ENCODE measurements at places on chromosomes 16 and 17.

- peak; percentile 67 for DNase-seq
Observed at GRCh38 chr17:37361543-37361942, 14.2 kb upstream of the C17orf78 start.

DNA sequence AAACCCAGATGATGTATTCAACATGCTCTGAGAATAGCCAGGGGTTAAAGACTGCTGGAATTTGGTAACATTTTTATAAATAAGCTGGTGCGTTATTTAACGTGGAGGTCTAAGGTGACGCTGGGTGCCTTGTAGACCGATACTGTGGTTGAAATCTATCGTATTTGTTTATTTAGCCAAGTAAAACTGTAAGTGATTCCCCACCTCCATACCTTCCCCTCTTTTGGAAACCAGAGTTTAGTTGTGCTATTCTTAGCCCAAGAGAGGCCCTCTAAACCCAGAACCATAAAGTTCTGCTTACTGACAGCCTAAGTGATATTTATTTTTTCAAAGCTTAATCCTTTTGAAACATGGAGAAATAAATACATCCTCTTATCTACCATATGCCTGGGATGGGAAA lies 744.5 kb downstream of the WWOX start:
- DNase-seq: no peak

DNA sequence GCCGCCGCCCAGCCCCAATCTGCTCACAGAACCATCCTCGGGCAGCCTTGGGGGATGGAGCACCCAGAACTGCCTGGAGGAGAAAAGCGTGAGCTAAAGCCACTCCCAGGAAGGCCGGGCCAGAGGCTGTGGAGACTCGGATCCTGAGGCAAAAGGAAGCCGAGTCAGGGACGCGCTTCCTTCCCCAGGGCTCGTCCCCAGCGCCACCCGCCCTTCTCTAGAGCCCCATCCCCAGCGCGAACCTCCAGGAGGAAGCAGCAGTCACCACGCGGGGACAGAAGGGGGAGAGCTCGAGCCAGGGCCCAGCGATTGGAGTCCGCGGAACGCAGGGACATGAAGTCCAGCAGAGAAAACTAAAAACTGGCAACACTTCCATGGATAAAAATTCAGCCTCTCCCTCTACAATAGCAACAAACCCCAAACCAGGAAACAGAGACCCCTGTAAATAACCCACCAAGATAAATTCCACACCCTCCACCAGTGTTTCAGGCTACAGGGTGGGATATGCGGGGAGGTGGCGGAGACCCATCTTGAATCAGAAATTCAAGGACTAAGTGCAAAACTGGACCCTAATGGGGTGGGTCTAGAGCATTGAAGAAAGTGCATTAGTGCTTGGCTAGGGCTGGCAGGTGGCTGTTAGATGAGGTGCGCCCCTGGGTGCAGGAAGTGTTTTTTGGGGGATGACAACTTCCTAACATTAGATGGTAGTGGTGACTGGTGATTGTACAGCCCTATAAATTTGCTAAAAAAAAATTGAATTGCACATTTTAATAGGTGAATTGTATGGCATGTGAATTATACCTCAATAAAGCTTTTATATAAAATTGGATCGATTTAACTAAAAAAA lies 116.1 kb upstream of the METRNL start:
- DNase-seq: no peak

DNA sequence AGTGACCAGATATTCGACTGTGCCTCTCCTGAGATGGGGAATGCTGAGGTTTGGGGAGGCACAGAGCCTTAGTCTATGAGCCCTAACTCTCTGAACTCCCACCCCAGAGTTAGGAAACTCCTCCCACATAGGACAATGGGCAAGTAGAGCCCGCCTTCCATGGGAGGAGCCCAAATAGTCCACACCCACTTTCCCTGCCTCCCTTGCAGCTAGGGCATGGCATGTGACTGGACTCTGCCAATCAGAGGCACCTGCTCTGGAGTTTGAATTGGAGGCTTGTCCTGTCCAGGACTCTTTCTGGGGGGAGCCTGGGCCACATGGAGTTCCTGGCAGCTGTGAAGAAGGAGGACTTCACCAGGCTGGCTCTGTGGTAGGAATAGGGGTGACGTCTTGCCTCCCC lies 48.4 kb downstream of the SOCS1 start:
- no peak for DNase-seq

GRCh38 chr17:54781389-54781788 lies 119.3 kb upstream of the TOM1L1 start:
- no peak for DNase-seq

DNA sequence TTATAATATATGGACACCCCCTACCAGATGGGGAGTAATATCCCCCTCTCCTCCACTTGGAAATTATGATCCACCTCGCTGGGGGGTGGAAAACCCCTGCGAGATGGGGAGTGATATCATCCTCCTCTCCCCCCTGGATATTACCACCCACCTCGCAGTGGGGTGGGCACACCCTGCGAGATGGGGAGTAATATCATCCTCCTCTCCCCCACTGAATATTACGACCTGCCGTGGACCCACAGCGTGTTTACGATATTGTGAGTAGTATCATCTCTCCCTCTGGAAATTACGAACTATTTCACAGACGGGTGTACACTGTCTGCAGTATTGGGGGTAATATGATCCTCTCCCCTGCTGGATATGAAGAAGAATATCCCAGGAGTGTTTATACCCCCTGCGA lies 228.3 kb upstream of the WSCD1 start:
- DNase-seq: peak; percentile 2

- DNase-seq: no peak
Observed at GRCh38 chr17:74457820-74458166, 8.6 kb upstream of the CD300A start.

GRCh38 chr16:89094252-89094879 lies 714 bp downstream of the ACSF3 start:
- DNase-seq: no peak

GRCh38 chr17:39752241-39752881 lies 14.6 kb downstream of the GRB7 start:
- no peak for DNase-seq

GRCh38 chr17:9258115-9259015 lies 237.1 kb downstream of the NTN1 start:
- no peak for DNase-seq

DNA sequence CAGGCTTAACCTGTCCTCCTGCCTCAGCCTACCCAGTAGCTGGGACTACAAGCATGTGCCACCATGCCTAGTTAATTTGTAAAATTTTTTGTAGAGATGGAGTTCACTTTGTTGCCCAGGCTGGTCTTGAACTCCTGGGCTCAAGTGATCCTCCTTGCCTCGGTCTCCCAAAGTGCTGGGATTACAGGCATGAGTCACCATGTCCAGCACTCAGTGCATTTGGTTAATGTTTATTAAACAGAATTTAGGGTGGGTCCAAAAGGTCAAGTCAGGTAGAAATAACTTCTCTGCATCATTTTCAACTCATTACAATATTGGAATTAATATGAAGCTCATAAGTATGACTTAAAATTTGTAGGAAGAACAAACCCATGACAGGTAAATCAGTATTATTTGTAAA lies 55.7 kb downstream of the RHOT1 start:
- no peak for DNase-seq

DNA sequence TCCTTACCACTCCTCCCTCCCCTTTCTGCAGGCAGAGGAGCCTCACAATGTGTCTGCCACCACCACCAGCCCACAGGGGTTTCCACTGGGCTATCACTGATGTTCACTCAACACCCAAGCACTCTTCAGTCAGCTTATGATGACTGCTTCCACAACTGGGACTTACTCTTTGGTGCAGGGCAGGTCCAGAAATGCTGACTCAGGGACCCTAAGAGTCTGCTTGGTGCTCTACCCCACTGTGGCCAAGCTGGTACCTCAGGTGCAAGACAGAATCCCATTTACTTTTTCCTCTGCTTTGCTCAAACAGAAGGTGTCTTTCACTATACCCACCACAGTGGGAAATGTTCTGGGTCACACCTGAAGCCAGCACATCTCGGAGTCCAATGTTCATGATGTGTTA lies 40.1 kb downstream of the ZNF267 start:
- DNase-seq: no peak
